ENCODE measurements at places on chromosomes 16 and 17. TPM values are rescaled to one million over a fixed set of nuclear protein-coding genes. Genes with fewer than 3 reads are reported as not detected.

The CHST6 gene
- 4.8 TPM for total RNA-seq

The CCL14 gene
- not detected for total RNA-seq

The ZG16B gene
- total RNA-seq = 23.4 TPM

The CBLN1 gene
- total RNA-seq = not detected

The KIF19 gene
- total RNA-seq = not detected

The CCL17 gene
- not detected for total RNA-seq

The HEATR9 gene
- not detected for total RNA-seq

- DNase-seq = no peak
- H3K27ac ChIP-seq = no peak overlapping the region
- H3K4me3 ChIP-seq = no peak overlapping the region
Measured at GRCh38 chr17:56441308-56441707, 152.2 kb upstream of the NOG start.

DNA sequence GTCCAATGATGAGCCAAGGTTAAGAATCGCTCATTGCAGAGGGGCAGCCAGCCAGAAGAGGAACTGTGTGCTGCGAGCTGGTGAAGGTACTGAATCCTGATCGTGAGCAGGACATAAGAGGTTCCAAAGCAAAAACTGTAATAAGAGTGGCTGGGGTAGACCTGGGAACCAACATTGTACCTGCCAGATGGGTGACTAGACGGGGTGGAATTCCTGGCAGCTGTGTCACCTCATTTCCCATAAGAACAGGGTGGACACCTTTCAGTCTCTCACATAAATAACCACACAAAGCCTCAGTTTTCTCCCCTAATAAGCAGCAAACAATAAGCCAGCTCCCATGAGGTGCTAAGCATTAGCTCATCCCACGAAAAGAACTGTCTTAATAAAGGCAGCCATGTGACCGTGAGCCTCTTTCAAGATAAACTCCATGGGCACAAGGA, 290.3 kb downstream of the SOX9 start:
- H3K4me3 ChIP-seq = peak overlapping the region; percentile 16
- H3K27ac ChIP-seq = peak overlapping the region; percentile 99
- peaks cover 67% of the 10 kb centered on the region for H3K4me1 ChIP-seq
- peak; percentile 97 for DNase-seq

DNA sequence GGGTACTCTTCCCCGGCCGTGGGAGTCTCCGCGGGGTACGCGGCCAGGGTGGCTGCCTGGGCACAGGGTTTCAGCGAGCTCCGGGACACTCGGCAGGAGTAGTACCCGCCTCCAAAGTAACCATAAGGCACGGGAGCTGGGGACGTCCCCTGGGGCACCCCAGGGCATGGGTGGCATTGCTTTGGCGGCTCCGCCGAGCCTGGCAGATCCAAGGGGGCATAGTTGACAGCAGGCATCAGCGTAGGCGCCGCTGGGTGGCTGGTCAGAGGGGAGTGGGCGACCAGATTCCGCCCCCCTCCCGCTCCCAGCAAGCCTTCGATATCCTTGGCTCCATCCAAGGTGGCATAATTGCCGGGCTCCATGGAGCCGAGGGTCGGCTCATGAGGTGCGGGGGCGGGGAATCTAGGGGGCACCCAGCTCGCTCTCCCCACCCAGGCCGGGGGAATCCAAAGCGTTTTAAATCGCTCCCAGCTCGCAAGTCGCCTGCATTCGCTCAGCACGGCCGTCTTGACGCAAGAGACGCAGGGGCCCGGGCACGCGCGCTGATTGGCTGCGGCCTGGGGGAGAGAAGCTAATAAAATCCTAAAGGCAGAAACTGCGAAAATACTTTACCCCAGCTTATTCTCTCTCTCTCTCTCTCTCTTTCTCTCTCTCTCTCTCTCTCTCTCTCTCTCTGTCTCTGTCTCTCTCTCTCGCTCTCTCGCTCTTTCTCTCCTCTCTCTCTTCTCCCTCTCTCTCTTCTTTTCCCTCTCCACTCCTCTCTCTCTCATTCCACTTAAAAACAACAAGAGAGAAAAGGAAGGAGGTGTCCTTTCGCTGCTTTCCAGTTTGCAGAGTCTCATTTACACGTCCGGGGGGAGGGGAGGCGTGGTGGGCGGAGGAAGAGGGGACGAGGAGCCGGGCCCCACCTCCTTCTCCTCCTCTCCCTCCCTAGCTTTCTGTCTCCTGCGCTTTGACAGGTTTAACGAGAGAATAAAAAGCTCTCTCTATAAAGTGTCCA, at the start of gene HOXB13:
TSS of gene HOXB13 (minus strand) at position 519 of the 1,000 bp plus-strand sequence. CDS start at position 362, 157 bp downstream.
- no peaks in the 10 kb centered on the region for H3K36me3 ChIP-seq
- H3K4me3 ChIP-seq = no peak within 1 kb of the TSS
- no peaks in the 10 kb centered on the region for H3K4me1 ChIP-seq
- peak; percentile 16 for DNase-seq

DNA sequence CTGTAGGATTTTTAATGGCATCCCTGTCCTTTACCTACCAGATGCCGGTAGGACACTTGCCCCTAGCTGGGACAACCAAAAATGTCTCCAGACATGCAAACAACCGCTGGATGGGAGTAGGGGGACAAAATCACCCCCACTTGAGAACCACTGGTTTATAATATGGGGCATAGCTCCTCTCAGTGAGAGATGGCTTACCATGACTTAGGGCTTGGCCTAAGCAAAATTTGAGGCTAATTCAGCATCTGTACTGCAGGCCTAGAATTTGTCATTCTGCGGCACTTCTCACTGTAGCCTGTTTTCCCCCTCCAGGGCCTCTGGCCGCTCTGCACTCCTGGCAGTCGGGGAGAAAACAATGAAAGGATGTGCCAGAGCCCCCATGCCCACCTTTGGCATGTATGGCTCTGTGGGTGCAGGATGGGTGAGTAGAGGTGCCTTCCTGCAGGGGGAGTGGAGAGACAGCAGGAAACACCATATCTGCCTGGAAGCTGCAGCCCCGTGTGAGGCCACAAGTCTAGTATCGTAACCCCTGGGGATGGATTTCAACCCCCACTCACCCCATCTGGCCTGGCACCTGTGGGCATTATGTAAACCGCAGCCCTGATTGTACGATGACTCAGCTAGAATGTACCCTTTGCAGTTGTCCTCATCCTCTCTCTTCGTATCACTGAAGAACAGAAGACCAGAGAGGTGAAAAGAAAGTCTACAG, 268.1 kb downstream of the SOX9 start:
- no peak overlapping the region for H3K4me3 ChIP-seq
- H3K36me3 ChIP-seq = no peaks in the 10 kb centered on the region
- DNase-seq = peak; percentile 86
- peaks cover 86% of the 10 kb centered on the region for H3K4me1 ChIP-seq
- no peaks in the 10 kb centered on the region for H3K27me3 ChIP-seq
- H3K27ac ChIP-seq = peak overlapping the region; percentile 87

DNA sequence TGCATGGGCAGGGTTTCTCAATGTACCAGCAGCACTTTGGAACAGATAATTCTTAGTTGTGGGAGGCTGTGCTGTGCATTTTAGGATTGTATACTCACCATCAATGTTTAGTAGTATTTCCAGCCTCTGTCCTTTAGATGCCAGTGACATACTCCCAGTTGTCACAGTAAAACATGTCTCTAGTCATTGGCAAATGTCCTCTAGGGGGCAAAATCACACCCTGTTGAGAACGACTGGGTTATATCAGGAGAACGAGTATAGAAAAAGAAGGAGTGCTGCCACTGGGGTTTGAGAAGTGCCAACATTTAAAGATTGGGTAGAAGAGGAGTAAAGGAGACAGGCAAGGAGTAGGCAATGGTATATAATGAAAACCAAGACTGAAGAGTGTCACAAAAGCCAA, 37.9 kb upstream of the SMIM36 start:
- H3K27me3 ChIP-seq = peaks cover 54% of the 10 kb centered on the region
- no peaks in the 10 kb centered on the region for H3K4me1 ChIP-seq
- no peak overlapping the region for H3K4me3 ChIP-seq
- no peaks in the 10 kb centered on the region for H3K36me3 ChIP-seq

DNA sequence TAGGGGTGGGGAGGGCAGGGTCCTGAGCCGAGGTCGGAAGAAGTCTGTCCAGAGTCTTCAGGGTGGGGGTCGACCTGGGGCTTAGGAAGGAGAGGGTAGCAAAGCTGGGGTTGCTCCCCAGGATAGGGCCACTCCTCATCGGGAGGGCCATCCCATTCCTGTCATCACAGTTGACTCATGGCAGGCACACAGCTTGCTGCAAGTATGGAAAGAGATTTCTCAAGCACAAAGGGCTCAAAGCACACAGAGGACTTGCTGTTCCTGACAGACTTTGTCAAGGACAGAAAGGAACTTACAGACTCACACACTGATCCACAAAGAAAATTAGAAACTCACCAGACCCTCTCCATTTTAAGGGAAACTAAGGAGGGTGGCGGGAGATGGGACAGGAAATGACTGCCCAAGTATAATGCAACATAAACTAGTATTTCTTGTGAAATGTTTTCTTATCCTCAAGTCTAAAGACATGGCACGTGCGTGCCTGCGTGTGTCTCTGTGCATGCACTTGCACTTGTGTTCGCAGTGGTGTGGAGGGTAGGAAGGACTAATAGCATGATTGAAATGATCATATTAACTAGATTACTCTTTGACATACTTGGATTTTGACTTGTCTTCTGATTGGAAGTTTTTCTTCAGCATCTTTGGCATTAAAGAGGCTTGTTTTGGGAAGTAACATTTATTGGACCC, 2.4 kb downstream of the AOC2 start:
- H3K27me3 ChIP-seq = no peaks in the 10 kb centered on the region
- DNase-seq = no peak
- H3K4me3 ChIP-seq = no peak overlapping the region
- peaks cover 7% of the 10 kb centered on the region for H3K36me3 ChIP-seq
- no peak overlapping the region for H3K27ac ChIP-seq

- no peaks in the 10 kb centered on the region for H3K27me3 ChIP-seq
- H3K4me3 ChIP-seq = no peak overlapping the region
- H3K36me3 ChIP-seq = no peaks in the 10 kb centered on the region
- peaks cover 50% of the 10 kb centered on the region for H3K4me1 ChIP-seq
Measured at GRCh38 chr17:66459811-66460270, 157.4 kb downstream of the PRKCA start.

DNA sequence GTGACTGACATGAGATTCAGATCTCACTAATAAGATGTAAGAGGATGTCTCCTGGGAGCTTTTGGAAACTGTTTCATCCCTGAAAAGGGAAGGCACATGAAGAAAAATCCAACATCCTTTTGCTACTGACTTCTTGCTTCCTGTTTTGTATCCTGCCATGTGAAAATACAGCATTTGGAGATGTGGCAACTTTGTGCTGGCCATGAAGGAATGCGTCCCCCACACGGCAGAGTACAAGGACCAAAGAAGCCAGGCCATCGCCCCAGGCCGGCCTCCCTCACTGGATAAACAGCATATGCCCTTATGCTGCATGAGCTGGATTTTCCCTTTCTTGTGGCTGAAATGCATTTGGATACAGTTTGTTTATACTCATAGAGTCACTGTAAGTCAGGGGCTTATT, 5.5 kb upstream of the HASPIN start:
- H3K36me3 ChIP-seq = peaks cover 34% of the 10 kb centered on the region
- H3K4me3 ChIP-seq = no peak overlapping the region
- H3K4me1 ChIP-seq = peaks cover 36% of the 10 kb centered on the region

DNA sequence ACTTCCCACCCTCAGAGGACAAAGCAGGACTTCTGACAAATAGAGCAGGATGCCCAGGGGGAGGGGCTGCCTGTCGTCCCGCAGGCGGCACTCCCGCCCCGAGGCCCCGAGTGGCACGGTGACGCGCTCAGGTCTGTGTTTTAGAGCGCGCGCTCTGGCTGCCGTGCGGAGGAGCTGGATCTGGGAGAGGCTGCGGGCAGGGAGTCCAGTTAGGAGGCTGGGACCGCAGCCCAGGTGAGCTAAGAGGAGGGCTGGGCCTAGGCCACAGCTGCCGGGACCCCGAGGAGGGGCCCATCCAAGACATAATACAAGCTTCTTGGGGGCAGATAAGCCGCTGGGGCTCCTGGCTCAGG, 6.4 kb downstream of the DOC2A start:
- H3K27ac ChIP-seq = no peak overlapping the region
- no peak for DNase-seq
- H3K27me3 ChIP-seq = no peaks in the 10 kb centered on the region
- H3K4me3 ChIP-seq = no peak overlapping the region

DNA sequence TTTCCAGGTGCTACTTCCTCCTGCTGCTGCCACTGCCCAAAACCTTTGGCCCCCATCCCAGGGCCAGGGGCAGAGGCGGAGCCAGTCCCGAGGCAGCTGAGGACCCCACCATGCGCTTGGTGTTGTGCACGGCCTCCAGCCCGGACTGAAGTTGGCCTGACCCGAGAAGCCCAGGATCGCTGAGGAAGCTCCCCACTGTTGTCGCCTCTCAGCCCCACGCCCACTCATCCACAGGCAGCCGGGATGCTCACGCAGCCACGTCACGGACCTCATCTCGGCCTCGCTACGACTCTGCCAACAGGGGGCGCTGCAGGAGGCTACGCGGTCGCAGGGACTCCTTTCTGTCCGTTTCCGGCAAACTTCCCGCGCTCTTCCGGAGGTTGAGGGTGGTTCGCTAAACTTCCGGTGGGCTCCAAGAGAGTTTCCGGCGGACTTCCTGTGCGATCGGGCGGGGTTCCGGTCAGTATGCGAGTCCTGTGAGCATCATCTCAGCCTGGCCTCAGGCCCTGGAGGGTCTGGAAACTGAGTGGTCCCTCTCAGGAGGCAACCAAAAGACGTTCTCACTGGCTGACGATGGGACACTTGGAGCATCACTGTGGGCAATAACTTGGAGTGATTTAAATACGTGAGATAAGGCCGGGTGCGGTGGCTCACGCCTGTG, 12.4 kb downstream of the ZG16B start:
- DNase-seq = no peak
- H3K36me3 ChIP-seq = no peaks in the 10 kb centered on the region
- no peak overlapping the region for H3K27ac ChIP-seq
- no peaks in the 10 kb centered on the region for H3K27me3 ChIP-seq

Data from PC-9 (cell line).